Stimulated activated CD8-positive, alpha-beta memory T cell treated with anti-CD3 and anti-CD28 coated beads, Interleukin-15, amount 100 ng/mL, for 48 hours (primary cell): ENCODE measurements at places on chromosomes 5 and 9.

- DNase-seq, result no peak
These were observed 8.6 kb upstream of the SV2C start for GRCh38 chr5:76074487-76075065.

DNA sequence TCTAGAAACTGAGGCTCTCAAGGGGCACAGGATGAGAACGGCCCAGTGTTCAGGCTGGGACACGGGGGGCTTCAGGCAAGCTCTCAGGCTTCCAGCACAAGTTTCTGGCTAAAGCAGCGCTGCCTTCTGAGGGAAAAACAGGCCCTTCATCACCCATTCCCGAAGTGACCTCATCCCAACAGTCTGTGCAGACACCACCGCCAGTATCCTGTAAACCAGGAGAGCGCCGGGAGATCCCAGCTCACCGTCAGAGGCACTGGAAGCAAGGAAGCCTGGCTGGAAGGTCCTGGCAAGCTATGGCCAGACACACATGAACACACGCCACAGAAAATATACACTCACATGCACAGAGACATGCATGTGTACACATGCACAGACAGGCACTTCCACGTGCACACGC lies 8.8 kb downstream of the SLC12A7 start:
- no peak for DNase-seq

GRCh38 chr9:35682520-35683315 lies 7.0 kb downstream of the TPM2 start:
- no peak for DNase-seq

- DNase-seq, result no peak
These were observed 582.7 kb downstream of the DTWD2 start for GRCh38 chr5:118405650-118406061.

DNA sequence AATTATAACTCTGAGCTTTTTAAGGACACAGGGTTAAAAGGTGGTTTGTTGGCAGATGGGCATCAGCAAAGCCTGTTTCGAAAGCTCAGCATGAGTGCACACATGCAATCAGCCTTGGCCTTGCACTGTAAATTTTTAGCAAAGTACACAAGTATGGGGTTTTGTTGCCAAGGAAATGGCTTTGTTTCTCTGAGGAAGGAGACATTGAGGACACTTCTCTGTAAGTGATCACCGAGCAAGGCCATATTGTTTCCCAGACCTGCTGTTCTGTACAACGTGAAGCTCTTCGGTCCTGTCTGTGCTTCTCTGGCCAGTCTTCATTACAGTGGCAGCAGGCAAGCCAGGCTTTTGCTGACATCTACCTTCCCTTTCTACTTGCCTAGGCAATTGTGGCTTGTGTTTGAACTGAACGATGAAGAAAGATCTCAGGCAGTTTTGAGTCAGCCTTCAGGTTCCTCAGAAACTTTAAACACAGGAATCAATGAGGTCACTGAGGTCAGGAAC lies 27.9 kb upstream of the GLRX start:
- no peak for DNase-seq
